Activated CD4-positive, alpha-beta T cell treated with anti-CD3 and anti-CD28 coated beads for 36 hours (primary cell): ENCODE measurements at places on chromosomes 13 and 19.

DNA sequence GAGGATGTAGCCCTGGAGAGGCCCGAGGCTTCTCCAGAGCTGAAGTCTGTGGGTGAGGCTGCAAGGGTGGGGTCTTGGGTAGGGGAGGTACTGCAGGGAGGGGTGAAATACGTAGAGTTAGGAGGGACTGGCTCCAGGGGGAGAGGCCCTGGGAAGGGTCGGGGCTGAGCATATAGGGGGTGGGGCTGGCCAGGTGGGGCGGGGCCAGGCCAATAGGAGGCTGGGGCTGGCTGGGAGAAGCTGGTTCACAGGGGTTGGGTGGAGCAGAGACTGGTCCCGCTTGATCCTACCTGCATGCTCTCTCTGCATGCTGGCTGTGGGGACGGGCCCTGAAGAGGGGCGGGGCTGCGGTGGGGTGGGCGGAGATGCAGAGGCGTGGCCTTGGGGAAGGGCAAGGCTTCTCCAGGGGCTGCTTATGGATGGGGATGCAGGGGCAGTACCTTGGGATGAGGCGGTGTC is 51.9 kb downstream of the CELF5 start:
- H3K27me3 ChIP-seq = peaks cover 7% of the 10 kb centered on the region
- H3K27ac ChIP-seq = no peak overlapping the region
- peak; percentile 75 for DNase-seq
- H3K4me1 ChIP-seq = peaks cover 8% of the 10 kb centered on the region
- H3K36me3 ChIP-seq = no peaks in the 10 kb centered on the region

GRCh38 chr13:109481040-109481439 is 305.3 kb downstream of the IRS2 start:
- H3K27me3 ChIP-seq = peaks cover 6% of the 10 kb centered on the region
- no peaks in the 10 kb centered on the region for H3K36me3 ChIP-seq
- no peak for DNase-seq

DNA sequence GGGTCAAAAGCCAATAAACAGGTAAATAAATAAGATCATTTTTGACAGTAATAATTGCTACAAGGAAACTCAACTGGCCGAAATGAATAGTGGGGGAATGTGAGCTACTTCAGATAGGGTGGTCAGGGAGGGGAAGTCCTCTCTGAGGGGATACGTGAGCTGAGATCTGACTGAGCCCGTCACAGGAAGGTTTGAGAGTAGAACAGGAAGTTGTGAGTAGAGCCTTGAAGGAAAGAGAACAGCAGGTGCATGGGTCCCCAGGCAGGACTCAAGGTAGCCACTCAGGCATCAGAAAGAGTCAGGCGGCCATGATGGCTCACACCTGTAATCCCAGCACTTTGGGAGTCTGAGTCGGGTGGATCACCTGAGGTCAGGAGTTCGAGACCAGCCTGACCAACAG is 6.3 kb downstream of the IRGQ start:
- H3K27ac ChIP-seq = peak overlapping the region; percentile 14
- H3K4me3 ChIP-seq = no peak overlapping the region

DNA sequence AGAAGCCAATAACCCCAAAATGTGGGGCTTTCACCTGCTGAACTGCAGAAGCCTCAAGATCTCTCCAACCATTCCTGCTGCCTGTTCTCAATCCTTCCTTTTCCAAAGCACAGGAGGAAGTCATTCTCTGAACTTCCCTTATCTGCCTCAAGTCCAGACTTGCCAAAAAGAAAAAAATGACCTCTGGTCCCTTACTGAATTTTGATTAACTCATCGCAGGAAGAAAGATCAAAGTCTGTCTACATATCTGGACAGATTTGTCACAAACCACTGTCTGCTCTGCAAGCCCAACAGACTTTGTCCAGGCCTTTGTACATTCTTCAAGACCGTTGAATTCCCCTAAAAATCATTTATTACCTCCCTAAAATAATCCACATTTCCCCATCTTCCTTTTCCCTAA is 126.5 kb upstream of the NBEA start:
- peaks cover 2% of the 10 kb centered on the region for H3K27me3 ChIP-seq
- no peak overlapping the region for H3K4me3 ChIP-seq
- no peak for DNase-seq

DNA sequence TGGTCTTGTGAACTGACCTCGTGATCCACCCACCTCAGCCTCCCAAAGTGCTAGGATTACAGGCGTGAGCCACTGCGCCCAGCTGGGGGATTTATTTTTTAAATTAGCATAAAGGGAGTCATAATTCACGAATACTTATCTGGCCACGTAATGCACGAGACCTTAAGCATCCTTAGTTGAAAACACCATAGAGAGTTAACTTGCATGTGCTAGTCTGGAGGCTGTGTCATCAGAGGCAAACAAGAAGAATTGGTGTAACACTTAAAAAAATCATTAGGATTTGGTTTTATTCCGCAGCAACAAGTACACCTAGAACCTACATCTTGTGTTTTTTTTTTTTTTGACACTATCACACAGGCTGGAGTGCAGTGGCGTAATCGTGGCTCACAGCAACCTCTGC is 19.1 kb downstream of the KLF5 start:
- peaks cover 4% of the 10 kb centered on the region for H3K36me3 ChIP-seq
- no peak overlapping the region for H3K27ac ChIP-seq
- no peak for DNase-seq
- H3K27me3 ChIP-seq = peaks cover 2% of the 10 kb centered on the region
- H3K4me3 ChIP-seq = no peak overlapping the region

- no peak for DNase-seq
- no peak overlapping the region for H3K27ac ChIP-seq
- no peak overlapping the region for H3K4me3 ChIP-seq
- H3K4me1 ChIP-seq = no peaks in the 10 kb centered on the region
- no peaks in the 10 kb centered on the region for H3K36me3 ChIP-seq
- H3K27me3 ChIP-seq = no peaks in the 10 kb centered on the region
These were observed 8.2 kb upstream of the ZNF431 start for GRCh38 chr19:21133633-21134032.

GRCh38 chr19:44675521-44675920 is 4.2 kb downstream of the CEACAM19 start:
- no peak overlapping the region for H3K27ac ChIP-seq
- no peaks in the 10 kb centered on the region for H3K36me3 ChIP-seq
- no peak for DNase-seq
- no peaks in the 10 kb centered on the region for H3K27me3 ChIP-seq
- H3K4me1 ChIP-seq = no peaks in the 10 kb centered on the region

GRCh38 chr19:4606921-4607678 is 32.2 kb upstream of the TNFAIP8L1 start:
- no peak overlapping the region for H3K4me3 ChIP-seq
- peaks cover 18% of the 10 kb centered on the region for H3K27me3 ChIP-seq
- no peak overlapping the region for H3K27ac ChIP-seq
- no peak for DNase-seq
- H3K4me1 ChIP-seq = no peaks in the 10 kb centered on the region

DNA sequence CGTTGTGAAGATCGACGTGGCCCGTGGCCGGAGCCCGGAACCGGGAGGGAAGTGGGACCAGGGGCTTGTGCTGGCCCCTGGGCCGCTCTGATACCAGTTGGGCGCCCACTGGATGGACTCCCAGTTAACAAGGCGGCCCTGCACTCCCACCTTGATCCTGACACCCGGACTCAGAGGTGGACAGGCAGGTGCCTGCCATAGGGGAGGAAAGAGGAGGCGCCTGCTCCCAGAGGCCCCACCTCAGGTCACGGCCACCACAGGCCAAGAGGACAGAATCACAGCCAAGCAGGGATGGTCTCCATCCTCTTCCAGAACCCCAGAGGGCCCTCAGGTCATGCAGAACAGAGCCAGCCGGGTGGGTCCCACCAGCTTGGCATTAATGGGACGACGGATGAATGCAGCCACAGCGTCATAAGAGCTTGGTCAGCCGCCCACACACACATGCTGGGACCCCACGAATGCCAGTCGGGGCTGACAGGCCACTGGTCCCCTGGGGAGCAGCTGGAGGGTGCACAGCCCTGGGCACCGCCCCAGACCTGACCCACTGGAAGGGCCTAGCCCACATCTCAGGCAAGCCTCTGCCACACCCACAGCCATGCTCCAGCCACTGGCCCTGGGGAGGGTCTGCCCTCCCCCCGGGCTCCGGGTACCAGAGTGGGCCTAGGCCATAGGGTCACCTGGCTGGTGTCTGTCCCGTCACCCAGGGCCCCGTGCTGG is 9.6 kb upstream of the KLF16 start:
- H3K36me3 ChIP-seq = peaks cover 32% of the 10 kb centered on the region
- no peaks in the 10 kb centered on the region for H3K27me3 ChIP-seq
- peak overlapping the region; percentile 31 for H3K27ac ChIP-seq
- DNase-seq = no peak

GRCh38 chr19:55698256-55698655 is 23.2 kb downstream of the EPN1 start:
- H3K4me1 ChIP-seq = no peaks in the 10 kb centered on the region
- H3K27ac ChIP-seq = no peak overlapping the region
- H3K27me3 ChIP-seq = no peaks in the 10 kb centered on the region
- DNase-seq = no peak
- H3K36me3 ChIP-seq = peaks cover 21% of the 10 kb centered on the region
